ENCODE measurements at places on chromosomes 1 and 21. TPM values are rescaled to one million over a fixed set of nuclear protein-coding genes. Genes with fewer than 3 reads are reported as not detected.

Gene CCDC27
- not detected for total RNA-seq

Gene CRYBG2
- 10.3 TPM for total RNA-seq

Gene C1orf185
- not detected for total RNA-seq

Gene HNRNPCL4
- total RNA-seq: not detected

Gene MIGA1
- 7.3 TPM for total RNA-seq

Gene PFDN2
- total RNA-seq: 64.3 TPM

Gene AQP10
- not detected for total RNA-seq

Gene LCE1F
- not detected for total RNA-seq

Gene NHLH1
- 0.57 TPM for total RNA-seq

Gene KRTAP19-3
- not detected for total RNA-seq

Gene GJB5
- 0.20 TPM for total RNA-seq

Gene KIFAP3
- 8.2 TPM for total RNA-seq

Gene KCNA10
- not detected for total RNA-seq

Gene VWA1
- 19.1 TPM for total RNA-seq

Gene TNFRSF18
- total RNA-seq: 0.69 TPM

Gene CLCNKB
- total RNA-seq: 3.1 TPM

Gene RASAL2
- total RNA-seq: 22.1 TPM

Gene CFHR2
- total RNA-seq: not detected

Gene KIAA1614
- total RNA-seq: 3.3 TPM

Gene CA6
- total RNA-seq: not detected

Gene FMO5
- total RNA-seq: 14.1 TPM

Gene FALEC
- total RNA-seq: not detected

Gene HMCN1
- 7.6 TPM for total RNA-seq

Gene NES
- 103 TPM for total RNA-seq

Gene FCRL6
- total RNA-seq: not detected

Gene CFAP126
- total RNA-seq: 0.86 TPM

Gene C1orf226
- total RNA-seq: 5.1 TPM

Gene TNFRSF25
- total RNA-seq: 26.9 TPM
